Activated CD8-positive, alpha-beta memory T cell treated with anti-CD3 and anti-CD28 coated beads, Interleukin-2, amount 10 ng/mL, durations not matched to agents 7 days and 5 days (primary cell): ENCODE measurements at places on chromosomes 16 and 17.

GRCh38 chr17:68780596-68780995 lies 174.6 kb downstream of the ABCA8 start:
- no peak for DNase-seq

DNA sequence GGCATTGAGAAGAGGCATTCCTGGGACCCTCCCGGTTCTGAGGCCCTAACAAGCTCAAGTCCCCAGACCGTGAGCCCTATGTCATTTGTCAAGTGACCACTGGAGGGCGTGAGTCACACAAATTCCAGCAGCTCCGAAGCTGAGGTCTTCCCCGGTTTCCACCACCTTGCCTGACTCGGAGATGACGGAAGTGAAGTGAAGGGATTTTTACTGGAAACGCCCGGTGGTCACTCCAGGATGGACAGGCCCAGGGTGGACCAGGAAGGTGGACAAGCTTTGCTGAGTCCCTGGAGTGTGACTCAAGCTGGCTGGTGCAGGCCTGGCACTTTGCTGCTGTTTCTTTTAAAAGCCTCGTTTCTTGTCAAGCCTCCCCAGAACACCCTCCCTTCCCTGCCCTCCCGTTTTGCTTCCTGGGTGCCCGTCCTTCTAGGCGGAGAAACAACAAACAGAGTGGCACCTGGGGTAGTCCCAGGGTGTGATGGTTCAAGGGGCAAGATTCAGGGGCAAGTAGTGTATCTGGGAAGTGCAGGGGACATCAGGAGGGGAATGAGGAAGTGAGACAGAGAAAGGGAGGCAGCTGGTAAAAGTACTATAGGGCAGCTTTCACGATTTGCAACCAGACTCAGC lies 5.3 kb upstream of the NOS2 start:
- DNase-seq: peak; percentile 92

GRCh38 chr17:50935221-50935995 lies 69.3 kb upstream of the TOB1 start:
- DNase-seq: no peak

DNA sequence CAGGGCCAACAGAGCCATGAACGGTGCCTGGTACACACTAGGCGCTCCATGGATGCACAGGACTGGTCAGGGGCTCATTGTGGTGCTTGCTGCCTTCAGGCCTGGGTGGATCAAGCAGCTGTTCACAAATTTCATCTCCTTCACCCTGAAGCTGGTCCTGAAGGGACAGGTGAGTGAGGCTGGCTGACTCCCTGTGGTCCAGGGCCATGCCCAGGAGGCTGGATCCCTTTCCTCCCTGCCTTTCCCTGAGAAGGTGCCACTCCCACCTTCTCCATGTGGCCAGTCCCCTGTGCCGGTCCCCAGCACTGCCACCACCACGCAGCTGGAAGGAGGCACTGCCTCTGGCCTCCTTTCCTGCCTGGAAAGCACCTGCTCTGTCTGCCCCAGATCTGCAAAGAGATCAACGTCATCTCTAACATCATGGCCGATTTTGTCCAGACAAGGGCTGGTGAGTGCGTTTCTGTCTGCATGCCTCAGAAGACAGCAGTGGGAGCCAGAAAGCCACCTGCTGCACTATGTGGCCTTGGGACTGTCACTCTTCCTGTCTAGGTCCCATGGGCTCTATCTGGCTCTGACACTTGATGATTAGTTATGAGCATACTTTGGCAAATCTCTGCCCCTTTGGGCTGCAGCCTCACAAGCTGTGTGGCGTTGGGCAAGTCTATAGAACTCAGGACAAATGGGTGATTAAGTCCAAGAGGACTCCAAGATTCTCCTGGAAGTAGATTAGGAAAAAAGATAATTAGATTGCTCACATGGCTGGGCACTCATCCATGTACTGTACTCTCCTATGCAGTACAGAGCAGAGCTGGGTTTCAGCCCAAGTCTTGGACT lies 9.4 kb downstream of the CETP start:
- DNase-seq: no peak

- DNase-seq: no peak
These were observed 310.7 kb upstream of the ASIC2 start for GRCh38 chr17:33603789-33604188.

DNA sequence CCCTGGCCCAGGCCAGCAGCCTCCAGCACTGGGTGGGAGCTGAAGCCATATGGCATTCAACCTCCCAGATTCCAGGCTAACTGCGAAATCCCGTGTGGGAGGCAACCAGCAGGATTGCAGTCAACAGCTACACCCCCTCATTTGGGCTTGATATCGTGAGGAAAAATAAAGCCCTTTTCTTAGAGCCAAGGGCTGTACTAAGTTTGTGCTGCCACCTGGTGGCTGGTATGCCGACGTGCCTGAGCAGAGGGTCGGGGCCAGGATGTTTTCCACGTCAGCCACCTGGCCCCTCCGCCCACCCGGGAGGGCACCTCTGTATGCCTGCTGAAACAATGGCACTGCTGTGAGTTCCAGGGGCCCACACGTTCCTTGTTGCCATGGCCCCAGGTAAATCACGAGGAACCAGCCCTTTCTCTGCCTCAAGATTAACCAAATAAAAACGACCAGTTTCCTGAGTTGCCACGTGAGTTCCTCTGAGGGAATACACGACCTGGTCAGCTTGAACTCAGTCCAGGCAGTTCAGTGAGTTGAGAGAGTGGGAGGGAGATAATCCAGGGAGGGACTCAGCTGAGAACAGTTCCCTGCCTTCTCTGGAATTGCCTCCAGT lies 9.0 kb downstream of the TMEM98 start:
- peak; percentile 72 for DNase-seq

DNA sequence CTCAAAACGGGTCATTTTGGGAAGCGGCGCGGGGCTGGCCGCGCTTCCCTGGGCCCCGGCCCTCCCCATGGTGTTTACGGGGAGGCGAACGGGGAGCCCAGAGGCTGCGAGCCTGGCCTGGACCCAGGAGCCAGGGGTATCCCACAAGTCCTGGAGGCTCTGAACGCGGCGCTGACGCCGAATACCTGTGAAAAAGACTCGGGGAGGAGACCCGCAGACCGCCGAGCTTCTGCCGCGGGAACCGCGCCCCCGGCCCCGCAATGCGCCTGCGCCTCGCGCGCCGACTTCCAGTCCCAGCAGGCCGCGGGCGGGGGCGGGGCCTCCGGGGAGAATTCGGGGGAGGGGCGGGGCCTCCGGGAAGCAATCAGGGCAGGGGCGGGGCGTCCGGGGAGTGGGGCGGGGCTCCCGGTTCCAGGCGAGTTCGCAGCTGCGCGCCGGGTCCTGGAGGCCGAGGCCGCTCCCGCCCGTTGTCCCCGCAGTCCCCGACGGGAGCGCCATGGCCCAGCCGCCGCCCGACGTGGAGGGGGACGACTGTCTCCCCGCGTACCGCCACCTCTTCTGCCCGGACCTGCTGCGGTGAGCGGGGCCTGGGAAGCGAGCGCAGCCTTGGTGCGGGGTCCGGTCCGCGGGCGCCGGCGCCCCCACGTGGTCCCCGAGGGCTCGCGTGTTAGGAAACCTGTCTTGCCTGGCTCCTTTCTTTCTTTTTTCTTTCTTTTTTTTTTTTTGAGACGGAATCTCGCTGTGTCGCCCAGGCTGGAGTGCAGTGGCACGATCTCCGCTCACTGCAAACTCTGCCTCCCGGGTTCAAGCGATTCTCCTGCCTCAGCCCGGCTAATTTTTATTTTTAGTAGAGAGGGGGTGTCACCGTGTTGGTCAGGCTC lies at the start of gene DECR2:
DECR2 (plus strand) TSS at position 418 of the 881 bp plus-strand sequence; CDS start at position 497, 79 bp downstream.
- peak; percentile 98 for DNase-seq

DNA sequence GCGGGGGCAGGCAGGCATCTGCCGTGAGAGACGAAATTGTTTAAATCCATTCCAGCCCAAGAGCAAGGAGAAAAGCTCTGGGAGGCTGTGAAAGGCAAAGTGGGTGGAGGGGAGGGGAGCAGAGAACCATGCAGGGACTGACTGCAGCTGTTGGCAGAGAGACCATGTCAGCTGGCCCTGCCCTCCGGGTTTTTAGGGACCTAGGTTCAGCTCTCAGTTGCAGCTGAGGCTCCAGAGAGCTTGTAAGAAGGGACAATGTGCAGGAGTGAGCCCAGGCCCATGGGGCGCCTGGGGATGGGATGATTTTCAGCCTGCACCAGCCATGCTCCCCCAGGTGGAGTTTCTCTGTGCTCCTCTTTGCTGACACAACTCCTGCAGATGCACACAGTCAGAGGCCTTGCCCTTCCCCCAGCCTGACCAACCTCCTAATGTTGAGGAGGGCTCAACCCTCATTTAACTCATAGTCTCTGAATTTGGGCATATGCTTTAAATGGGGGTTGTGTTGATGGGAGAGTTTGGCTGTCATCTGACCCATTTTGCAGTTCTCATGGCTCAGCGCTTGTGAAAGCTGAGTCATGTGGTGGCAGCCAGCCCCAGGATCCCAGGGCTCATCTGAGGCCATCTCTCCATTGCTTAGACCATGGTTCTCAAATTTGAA lies 70.9 kb downstream of the PLXDC1 start:
- no peak for DNase-seq

DNA sequence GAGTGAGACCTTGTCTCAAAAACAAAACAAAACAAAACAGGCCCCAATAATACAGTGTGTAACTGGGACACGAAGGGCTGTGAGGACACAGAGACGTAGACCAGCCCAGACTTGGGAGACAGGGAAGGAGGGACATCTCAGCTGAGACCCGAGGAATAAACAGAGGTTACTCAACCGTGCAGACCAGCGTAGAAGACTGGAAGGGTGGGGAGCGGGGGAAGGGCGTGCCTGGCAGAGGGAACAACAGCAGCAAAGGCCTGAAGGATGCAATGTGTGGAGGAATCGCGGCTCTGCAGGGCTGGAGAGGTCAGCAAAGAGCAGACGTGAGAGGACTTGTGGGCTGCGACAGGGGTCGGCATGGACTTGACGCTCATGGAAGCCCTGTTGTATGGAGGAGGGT lies 11.6 kb upstream of the CES4A start:
- DNase-seq: no peak

DNA sequence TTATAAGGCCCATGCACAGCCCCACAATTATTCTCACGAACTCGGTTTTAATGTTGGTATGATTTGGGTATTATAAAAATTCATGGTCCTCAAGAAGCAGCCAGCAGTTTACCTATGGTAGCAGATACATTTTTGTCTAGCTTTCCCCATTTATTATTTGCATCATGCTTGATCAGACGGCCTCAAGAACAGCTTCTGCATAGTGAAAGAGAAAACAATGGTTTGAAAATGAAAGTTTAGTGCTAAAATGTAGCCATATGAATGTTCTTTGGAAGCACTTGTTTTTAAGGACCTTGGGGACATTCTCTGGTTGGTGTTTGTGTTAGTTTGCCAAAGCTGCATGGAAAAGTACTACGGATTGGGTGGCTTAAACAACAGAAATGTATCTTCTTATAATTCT lies 72.4 kb upstream of the CPHXL start:
- DNase-seq: no peak

DNA sequence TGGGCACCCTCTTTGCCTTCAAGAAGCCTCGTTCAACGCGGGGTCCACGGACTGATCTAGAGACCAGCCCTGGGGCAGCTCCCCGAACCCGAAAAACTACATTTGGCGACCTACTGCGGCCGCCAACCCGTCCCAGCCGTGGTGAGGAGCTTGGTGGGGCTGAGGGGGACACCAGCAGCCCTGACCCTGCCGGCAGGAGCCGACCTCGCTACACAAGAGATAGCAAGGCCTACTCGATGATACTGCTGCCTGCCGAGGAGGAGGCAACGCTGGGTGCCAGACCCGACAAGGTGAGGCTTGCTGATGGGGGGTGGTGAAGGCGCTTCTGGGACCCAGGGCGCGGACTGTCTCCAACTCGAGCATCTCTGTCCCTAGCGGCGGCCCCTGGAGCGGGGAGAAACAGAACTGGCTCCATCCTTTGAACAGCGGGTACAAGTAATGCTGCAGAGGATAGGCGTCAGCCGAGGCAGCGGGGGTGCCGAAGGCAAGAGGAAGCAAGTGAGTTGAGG lies 5.6 kb downstream of the ACD start:
- no peak for DNase-seq

DNA sequence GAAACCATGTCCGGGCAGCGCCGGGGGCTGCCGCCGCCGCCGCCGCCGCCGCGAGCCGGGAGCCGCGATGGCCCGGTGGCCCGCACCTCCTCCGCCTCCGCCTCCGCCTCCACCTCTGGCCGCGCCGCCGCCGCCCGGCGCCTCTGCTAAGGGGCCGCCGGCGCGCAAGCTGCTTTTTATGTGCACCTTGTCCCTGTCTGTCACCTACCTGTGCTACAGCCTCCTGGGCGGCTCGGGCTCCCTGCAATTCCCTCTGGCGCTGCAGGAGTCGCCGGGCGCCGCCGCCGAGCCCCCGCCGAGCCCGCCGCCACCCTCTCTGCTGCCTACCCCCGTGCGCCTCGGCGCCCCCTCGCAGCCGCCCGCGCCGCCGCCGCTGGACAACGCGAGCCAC lies 587 bp downstream of the HS3ST4 start:
- DNase-seq: no peak

DNA sequence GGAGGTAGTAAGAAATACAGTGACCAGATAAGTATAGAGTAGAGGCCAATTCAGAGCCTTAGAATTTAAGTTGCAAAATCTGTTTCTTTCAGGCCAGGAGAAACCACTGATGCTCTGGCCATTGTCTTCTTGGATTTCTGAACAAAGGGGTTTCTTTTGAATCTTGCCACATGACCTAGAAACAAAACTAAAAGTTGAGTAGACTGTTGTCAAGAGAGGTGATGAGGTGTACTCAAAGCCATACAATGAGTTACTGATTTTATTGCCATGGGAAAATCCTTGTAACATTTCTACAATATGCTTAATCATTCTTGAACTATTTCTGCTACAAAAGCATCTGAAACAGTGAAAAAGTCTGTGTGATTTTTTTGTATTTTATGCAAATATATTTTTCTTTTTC lies 881.3 kb downstream of the CDH11 start:
- DNase-seq: no peak

- no peak for DNase-seq
These were observed 48.0 kb upstream of the RBFOX3 start for GRCh38 chr17:79658811-79659207.

- no peak for DNase-seq
These were observed 190.7 kb downstream of the FOXL1 start for GRCh38 chr16:86768999-86769398.

DNA sequence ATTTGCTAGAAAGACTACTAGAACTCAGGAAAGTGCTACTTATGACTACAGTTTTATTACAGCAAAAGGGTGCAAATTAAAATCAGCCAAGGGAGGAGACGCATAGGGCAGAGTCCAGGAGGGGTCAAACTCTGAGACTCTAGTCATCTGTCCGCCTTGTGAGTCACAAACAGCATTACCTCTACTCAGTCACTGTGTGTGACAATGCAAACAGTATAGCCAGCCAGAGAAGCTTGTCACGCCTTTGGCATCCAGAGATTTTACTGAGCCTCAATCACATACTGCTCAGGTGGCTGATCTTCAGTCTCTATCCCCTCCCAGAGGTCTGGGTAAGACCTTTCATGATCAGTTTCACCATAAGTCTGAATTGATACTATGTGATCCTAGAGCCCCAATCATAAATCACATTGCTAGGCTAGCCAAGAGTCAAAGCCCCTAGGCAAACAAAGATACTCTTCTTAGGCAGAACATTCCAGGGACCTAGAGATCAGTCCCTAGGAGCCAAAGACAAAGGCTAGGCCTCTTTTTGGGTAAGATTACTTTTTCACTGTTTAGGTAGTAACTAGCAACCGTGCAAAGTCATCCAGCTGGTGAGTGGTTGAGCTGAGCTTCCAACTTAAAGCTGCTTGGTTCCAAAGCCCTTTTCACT lies 48.8 kb upstream of the CLEC19A start:
- DNase-seq: no peak
